ENCODE measurements at places on chromosomes 5 and 9. TPM values are rescaled to one million over a fixed set of nuclear protein-coding genes. Genes with fewer than 3 reads are reported as not detected.

PCDHGB2 gene
- 0.97 TPM for total RNA-seq

SAPCD2 gene
- 22.8 TPM for total RNA-seq

DNA sequence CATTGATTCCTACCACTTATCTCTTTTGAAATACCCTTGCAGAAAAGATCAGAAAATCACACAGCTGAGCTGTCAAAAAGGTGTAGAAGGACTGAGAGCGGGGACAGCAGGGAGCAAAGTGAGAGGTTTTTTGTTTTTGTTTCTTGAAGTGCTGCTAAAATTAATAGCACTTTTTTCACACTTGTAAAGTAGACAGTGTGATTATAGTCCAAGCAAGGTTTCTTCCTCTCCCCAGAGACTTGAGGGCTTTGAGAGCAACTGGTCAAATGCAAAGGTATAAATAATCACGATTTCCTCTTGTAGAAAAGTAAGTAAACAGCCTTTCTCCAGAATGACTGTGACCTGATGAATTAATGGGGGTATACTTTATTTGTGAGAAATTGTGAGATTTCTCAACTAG is 326.9 kb downstream of the ZNF608 start:
- no peak for DNase-seq
- H3K4me3 ChIP-seq = no peak overlapping the region
- H3K27me3 ChIP-seq = no peaks in the 10 kb centered on the region
- no peaks in the 10 kb centered on the region for H3K36me3 ChIP-seq
- H3K27ac ChIP-seq = no peak overlapping the region

DNA sequence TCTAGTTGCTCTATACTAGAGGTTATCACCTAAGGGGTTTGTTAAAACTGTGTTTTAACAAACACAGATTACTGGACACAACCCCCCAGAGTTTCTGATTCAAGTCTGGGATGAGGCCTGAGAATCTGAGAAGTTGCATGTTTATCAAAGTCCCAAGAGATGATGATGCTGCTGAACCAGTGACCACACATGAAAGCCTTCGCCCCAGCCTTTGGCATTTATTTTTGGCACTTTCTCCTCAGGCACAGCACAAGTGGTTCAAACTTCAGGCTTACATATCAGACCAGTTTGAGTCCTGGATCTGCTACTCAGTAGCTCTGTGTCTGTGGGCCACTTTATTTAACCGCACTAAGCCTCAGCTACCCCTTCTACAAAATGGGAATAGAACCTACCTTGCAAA is 407.2 kb upstream of the PIK3R1 start:
- no peaks in the 10 kb centered on the region for H3K36me3 ChIP-seq
- no peak overlapping the region for H3K4me3 ChIP-seq
- no peaks in the 10 kb centered on the region for H3K4me1 ChIP-seq
- H3K27ac ChIP-seq = no peak overlapping the region
- H3K27me3 ChIP-seq = no peaks in the 10 kb centered on the region

- H3K36me3 ChIP-seq = no peaks in the 10 kb centered on the region
- no peak overlapping the region for H3K27ac ChIP-seq
- peaks cover 7% of the 10 kb centered on the region for H3K4me1 ChIP-seq
- peaks cover 58% of the 10 kb centered on the region for H3K27me3 ChIP-seq
- DNase-seq = no peak
These were observed 26.0 kb downstream of the GARNL3 start for GRCh38 chr9:127290561-127291065.

GRCh38 chr5:77650686-77651085 is 12.2 kb upstream of the OTP start:
- H3K4me1 ChIP-seq = no peaks in the 10 kb centered on the region

FBN2 gene
- total RNA-seq = not detected

DNA sequence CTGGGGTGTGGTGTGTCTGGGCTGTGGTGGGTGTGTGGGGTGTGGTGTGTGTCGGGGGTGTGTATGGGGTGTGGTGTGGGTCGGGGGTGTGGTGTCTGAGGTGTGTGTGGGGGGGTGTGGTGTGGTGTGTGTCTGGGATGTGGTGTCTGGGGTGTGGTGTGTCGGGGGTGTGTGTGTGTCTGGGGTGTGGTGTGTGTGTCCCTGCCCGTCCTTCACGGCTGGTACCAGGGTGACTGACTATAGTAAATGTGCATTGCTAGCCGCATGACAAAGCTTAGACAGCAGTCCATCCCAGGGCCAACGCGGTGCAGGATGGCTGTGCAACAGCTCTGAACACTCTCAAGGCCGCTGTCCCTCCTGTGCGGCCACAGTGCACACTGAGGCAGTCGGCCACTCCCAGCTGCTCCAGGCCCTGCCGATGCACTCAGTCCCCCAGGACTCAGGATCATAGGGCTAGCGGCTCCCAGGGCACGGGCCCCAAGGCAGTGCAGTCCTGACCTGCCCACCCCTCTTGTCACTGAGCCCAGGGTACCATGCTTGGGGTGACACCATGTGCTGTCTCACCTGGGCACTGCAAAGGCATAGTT is 54.0 kb downstream of the SECISBP2 start:
- H3K36me3 ChIP-seq = peaks cover 16% of the 10 kb centered on the region
- no peaks in the 10 kb centered on the region for H3K27me3 ChIP-seq
- peaks cover 26% of the 10 kb centered on the region for H3K4me1 ChIP-seq
- H3K4me3 ChIP-seq = no peak overlapping the region

IL13 gene
- 231 TPM for total RNA-seq

TMC1 gene
- total RNA-seq = not detected

DNA sequence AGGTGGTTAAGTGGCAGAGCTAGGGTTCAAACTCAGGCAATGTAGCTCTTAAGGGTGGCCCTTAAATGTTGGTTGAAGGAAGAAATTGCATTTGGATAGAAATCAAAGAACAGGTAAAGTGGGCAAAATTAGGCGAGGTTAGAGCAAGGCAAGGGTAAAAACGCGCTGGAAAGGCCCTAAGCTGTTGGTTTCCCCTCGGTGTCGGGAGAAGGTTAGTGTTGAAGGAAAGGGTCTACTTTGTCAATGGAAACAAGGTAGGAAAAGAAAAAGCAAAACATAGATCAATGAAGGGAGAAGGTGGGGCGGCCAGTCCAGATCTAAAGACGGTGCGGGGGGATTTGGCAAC is 431 bp downstream of the FASTKD3 start:
- peak overlapping the region; percentile 92 for H3K27ac ChIP-seq
- H3K4me1 ChIP-seq = peaks cover 59% of the 10 kb centered on the region

TAF11L12 gene
- not detected for total RNA-seq

WDR36 gene
- 97.7 TPM for total RNA-seq

GRCh38 chr5:39340506-39340905 is 23.8 kb downstream of the C9 start:
- H3K36me3 ChIP-seq = no peaks in the 10 kb centered on the region
- DNase-seq = no peak

DNA sequence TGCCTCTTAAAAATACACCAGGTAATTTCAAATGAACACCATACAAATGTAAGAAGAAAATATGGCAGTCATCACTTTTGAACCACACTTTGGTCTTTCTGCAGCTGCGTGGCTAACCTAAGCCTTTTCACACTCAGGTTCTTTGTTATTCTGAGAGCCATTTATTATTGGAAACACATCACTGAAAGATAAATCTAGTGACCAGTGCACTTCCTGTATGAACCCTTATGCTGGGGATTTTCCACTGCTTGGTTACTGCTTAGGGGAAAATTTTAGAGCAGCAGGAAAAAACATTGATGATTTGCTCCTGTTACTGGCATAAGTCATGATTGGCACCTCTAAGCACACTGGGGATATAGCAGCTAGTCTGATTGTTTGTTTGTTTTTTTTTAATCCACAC is 58.6 kb upstream of the RANBP3L start:
- peaks cover 6% of the 10 kb centered on the region for H3K4me1 ChIP-seq
- no peak overlapping the region for H3K4me3 ChIP-seq
- H3K36me3 ChIP-seq = no peaks in the 10 kb centered on the region
- DNase-seq = peak; percentile 53
- peak overlapping the region; percentile 11 for H3K27ac ChIP-seq
- no peaks in the 10 kb centered on the region for H3K27me3 ChIP-seq

CAMK2A gene
- not detected for total RNA-seq

TMEM8B gene
- 2.0 TPM for total RNA-seq

PITX1 gene
- 0.78 TPM for total RNA-seq

GRM6 gene
- total RNA-seq = not detected

PNPLA7 gene
- total RNA-seq = 1.2 TPM

HIGD2A gene
- total RNA-seq = 96.4 TPM

DNA sequence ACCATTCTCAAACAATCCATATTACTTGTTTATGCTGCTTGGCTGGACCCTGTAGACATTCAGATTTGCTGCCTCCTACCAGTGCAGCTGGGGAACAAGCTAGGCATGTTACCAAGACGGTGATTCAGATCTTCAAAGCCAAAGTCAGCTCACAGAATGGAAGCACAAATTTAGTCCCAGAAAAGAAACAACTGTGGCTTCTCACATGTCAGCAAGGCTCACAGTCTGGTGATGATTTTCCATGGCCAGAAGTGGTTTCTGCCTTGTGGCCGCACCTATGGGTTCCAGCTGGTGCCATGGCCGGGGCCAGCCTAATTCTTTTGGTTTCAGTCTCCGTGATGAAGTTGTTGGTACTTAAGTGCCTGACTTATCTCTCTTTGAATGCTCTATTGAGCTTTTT is 182.2 kb downstream of the TMC1 start:
- H3K27me3 ChIP-seq = no peaks in the 10 kb centered on the region
- no peak for DNase-seq
- H3K4me1 ChIP-seq = no peaks in the 10 kb centered on the region
- no peak overlapping the region for H3K4me3 ChIP-seq
- no peak overlapping the region for H3K27ac ChIP-seq

GRCh38 chr9:114837923-114838322 is 32.1 kb upstream of the TNFSF15 start:
- peaks cover 9% of the 10 kb centered on the region for H3K36me3 ChIP-seq
- no peak overlapping the region for H3K27ac ChIP-seq
- H3K4me3 ChIP-seq = no peak overlapping the region
- H3K27me3 ChIP-seq = peaks cover 18% of the 10 kb centered on the region

DNA sequence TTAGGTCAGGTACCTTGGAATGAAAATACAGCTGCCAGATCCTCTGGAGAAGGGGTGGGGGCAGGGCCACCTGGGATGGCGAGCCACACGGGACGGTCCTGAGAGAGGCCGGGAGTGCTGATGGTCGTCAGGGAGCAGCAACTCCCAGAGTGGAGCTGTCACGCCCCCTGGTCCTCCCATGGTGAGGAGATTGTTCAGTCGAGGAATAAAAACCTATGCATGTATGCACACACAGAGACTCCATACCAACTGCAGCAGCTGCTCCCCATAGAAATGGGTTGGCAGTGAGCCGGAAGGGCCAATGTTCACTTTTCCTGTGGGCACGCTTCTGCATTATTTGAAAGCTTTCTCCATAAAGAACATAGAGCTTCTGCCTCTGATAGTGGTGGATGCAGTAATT is 45.2 kb upstream of the SEMA4D start:
- H3K27ac ChIP-seq = no peak overlapping the region
- no peak overlapping the region for H3K4me3 ChIP-seq
- peaks cover 36% of the 10 kb centered on the region for H3K4me1 ChIP-seq
- no peaks in the 10 kb centered on the region for H3K27me3 ChIP-seq
- H3K36me3 ChIP-seq = peaks cover 13% of the 10 kb centered on the region

SLC36A2 gene
- total RNA-seq = not detected

GRCh38 chr5:39412721-39413394 is 11.9 kb downstream of the DAB2 start:
- no peaks in the 10 kb centered on the region for H3K36me3 ChIP-seq
- H3K27ac ChIP-seq = no peak overlapping the region
- DNase-seq = no peak
- H3K4me3 ChIP-seq = no peak overlapping the region
- no peaks in the 10 kb centered on the region for H3K4me1 ChIP-seq

DNA sequence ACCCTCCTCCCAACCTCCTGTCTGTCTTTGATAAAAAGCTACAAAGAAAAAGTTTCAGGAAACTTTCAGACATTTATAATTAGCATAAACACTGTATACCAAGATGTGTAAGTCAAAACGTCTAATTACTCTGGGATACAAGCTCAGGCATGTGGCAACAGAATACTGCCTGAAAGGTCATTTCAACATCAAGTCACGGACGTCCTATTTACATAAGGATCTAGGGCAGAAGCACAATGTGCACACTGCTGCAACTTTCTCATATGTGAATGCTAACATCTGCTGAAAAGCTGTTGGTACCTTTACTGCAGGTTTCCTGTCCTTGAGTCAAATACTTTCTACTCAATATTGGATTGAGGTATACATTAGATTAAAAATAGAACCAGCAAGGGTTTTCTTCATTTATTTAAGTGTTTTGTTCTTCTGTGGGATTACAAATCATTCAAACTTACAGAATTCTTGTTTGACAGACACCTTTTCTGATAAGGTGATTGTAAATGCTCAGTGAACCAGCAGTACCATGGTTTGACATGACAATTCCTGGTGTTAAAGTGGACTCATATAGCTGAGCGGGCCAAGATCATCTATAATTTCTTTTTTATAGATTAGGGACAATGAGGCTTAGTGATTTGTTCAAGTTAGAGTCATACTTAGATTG is 36.8 kb downstream of the ELL2 start:
- H3K4me3 ChIP-seq = no peak overlapping the region
- H3K4me1 ChIP-seq = peaks cover 53% of the 10 kb centered on the region
- peaks cover 41% of the 10 kb centered on the region for H3K36me3 ChIP-seq
- H3K27ac ChIP-seq = no peak overlapping the region
- no peak for DNase-seq

- no peak for DNase-seq
- H3K4me1 ChIP-seq = peaks cover 10% of the 10 kb centered on the region
- no peak overlapping the region for H3K27ac ChIP-seq
- H3K27me3 ChIP-seq = no peaks in the 10 kb centered on the region
- H3K4me3 ChIP-seq = no peak overlapping the region
These were observed 10.8 kb downstream of the UBLCP1 start for GRCh38 chr5:159273923-159274322.

DNA sequence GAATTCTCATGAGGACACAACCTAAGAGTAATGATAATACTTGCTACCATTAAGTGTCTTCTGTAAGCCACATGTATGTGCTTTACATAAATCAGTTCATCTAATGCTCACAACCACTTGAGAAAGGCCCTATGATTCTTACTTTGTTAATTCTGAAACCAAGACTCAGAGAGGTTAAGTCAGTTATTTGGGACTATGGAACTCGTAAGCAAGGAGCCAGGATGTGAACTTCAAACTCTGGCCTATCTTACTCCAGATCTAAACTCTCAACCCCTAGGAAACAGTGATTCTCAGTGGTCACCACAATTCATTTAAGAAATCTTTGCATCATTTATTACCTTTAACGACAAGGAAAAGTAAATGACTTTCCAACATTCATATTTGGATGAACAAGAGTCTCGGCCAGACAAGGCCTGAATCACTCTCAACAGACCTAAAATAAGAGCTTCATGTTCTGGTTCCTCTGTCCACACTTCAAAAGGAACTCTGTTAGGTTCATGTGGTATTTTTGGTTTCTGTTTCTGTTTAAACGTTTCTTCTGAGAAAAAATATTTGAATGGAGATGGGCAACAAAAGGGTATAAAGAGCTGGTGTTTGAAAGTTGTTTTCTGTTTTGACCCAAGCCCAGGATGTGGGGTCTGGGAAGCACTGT is 104.8 kb downstream of the LPAR1 start:
- no peak overlapping the region for H3K4me3 ChIP-seq
- H3K36me3 ChIP-seq = no peaks in the 10 kb centered on the region

All from activated CD4-positive, alpha-beta T cell treated with anti-CD3 and anti-CD28 coated beads, Interleukin-2, amount 10 ng/mL, durations not matched to agents 24 days and 14 days (primary cell).